ENCODE measurements at places on chromosomes 6 and 20. TPM values are rescaled to one million over a fixed set of nuclear protein-coding genes. Genes with fewer than 3 reads are reported as not detected.

DNA sequence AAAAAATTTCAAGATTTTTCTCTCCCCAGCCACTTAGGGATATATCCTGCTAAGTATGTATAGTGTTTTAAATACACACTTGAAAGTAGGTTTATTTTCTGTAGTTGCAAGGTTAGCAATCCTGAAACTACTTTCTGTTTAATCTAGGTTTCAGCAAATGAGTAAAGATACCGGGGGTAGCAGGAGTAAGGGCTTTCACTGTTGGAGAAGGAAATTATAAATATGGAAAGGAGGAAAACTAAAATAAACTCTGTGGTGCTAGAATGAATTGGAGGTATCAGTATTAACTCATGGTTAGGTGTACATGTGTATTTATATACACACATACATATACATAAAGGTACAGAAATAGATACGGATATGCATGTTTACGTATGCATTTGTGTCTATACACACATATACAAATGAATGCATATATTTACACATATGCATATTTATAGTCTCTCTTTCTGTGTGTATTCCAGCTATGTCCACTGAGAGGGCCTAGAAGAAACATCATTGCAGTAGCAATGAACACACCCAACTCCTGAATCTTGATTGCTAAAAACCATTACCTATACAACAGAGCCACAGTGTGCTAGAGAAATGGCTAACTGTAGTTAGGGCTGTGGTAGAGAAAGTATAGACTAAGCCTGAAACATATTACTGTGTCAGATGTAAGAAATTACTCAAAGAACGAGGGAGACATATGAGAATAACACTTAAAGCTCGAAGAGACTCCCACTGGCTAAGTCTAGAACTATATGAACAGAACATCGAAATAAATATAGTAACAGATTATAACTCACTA lies 95.9 kb upstream of the EMILIN3 start:
- H3K36me3 ChIP-seq = 0 out of 2 replicates have a peak, but pooled peaks cover 3% of the 10 kb centered on the region
- H3K4me3 ChIP-seq = no peak overlapping the region
- no peak for DNase-seq
- no peak overlapping the region for H3K27ac ChIP-seq
- H3K4me1 ChIP-seq = no peaks in the 10 kb centered on the region

DNA sequence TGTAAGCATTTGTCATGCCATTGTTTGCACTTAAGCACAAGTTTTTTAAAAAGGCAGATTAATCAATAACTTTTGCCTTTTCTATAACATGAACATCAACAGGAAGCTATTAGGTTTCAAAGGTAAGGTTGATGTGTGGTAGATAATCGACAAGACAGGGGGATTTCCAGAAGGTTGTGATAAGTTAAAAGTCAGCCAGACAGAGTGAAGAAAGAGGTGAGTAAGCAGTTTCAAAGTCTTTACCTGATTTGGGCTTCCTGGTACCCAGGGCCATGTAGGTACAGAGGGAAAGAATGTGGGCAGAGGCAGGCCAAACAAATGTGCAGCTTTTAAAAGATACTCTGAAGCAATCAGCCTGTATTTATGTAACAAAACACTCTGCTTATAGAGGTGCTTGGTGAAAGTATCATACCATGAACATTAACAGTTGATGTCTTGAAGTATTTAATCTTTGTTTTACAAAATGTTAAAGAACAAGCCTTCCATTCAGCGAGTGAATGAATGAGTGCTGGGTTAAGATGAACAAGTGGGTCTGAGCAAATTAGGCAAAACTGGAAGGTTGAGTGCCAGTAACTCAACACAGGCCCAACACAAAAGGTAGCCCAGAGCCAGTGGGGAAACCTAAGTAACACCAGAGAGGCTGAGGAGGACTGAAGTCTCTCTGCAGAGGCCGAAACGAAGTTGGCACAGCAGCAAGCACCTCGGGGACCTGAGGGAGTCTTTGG lies 60.2 kb downstream of the LRRC1 start:
- no peak for DNase-seq
- no peak overlapping the region for H3K27ac ChIP-seq
- H3K27me3 ChIP-seq = no peaks in the 10 kb centered on the region
- peaks cover 9% of the 10 kb centered on the region for H3K4me1 ChIP-seq
- H3K4me3 ChIP-seq = no peak overlapping the region

GRCh38 chr6:13427801-13428582 lies 59.4 kb downstream of the GFOD1 start:
- H3K4me1 ChIP-seq = peaks cover 15% of the 10 kb centered on the region
- no peaks in the 10 kb centered on the region for H3K27me3 ChIP-seq
- no peaks in the 10 kb centered on the region for H3K36me3 ChIP-seq
- no peak overlapping the region for H3K27ac ChIP-seq
- no peak for DNase-seq

DNA sequence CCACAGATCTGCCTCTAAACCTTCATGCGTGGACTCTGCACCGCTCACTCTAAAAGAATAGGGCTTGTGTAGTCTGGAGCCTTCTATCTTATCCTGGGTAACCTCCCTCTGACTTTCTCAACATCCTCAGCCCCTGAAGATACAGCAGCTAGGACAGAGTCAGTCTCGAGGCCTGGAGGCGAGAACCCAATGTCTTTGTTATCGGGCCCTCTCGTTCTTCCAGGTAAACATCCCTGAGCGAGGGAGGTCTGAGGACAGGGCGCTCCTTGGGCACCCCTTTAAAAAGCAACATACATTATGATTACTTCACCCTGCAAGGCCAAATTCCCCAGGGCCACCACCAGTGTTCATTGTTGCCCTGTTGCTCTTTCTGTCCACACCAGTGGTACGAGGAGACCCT lies 110.8 kb upstream of the PRND start:
- H3K4me3 ChIP-seq = no peak overlapping the region
- no peak for DNase-seq
- H3K36me3 ChIP-seq = no peaks in the 10 kb centered on the region
- no peak overlapping the region for H3K27ac ChIP-seq
- no peaks in the 10 kb centered on the region for H3K27me3 ChIP-seq
- no peaks in the 10 kb centered on the region for H3K4me1 ChIP-seq

DNA sequence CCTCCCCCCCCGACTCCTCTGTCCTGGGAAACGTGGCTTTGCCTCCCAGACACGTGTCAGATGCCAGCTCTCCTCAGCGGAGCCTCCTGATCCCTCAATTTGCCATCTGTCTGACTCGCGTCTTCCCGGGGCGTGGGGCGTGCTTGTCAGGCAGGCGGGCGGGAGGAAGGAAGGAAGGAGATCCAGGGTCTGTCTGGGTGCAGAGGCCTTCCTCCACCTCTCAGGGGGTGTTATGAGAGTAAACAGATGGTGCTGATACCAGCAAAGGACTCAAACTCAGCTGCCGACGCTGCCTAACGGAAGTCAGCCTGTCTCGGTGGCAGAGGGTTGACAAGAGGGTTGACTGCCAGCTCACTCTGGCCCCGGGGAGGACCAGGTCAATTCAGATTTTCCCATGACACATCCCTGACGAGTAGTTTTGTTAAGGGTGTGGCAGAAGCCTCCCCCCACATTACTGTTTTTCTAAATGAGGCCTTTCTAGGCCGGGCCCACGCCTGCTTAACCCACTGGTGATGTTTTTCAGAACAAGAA lies 17.0 kb downstream of the UQCC2 start:
- no peak overlapping the region for H3K27ac ChIP-seq
- H3K27me3 ChIP-seq = no peaks in the 10 kb centered on the region
- H3K4me3 ChIP-seq = no peak overlapping the region
- peaks cover 50% of the 10 kb centered on the region for H3K36me3 ChIP-seq

DNA sequence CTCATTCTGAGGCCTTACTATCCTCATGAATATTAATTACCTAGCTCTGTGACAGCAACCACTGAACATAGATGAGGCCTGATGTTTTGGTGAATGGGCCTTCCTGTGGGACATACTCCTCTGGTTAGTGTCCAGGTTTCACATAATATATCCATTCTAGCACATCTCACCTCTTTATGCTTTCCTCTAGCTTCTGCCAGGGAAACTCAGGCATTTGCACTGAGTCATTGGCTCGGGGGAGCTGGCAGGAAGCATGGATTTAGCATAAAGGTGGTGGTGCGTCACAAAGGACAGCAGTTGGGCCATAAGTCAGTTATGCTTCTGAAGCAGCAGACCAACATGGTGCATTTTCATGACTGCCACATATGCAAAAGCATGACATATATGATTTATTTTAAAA lies 37.5 kb upstream of the TMEM170B start:
- no peak overlapping the region for H3K4me3 ChIP-seq
- DNase-seq = no peak
- H3K27ac ChIP-seq = no peak overlapping the region
- H3K4me1 ChIP-seq = peaks cover 4% of the 10 kb centered on the region

- no peak overlapping the region for H3K4me3 ChIP-seq
- H3K36me3 ChIP-seq = no peaks in the 10 kb centered on the region
- H3K27ac ChIP-seq = no peak overlapping the region
- H3K4me1 ChIP-seq = no peaks in the 10 kb centered on the region
- no peak for DNase-seq
These were observed 50.8 kb upstream of the LY86 start for GRCh38 chr6:6537488-6538260.

DNA sequence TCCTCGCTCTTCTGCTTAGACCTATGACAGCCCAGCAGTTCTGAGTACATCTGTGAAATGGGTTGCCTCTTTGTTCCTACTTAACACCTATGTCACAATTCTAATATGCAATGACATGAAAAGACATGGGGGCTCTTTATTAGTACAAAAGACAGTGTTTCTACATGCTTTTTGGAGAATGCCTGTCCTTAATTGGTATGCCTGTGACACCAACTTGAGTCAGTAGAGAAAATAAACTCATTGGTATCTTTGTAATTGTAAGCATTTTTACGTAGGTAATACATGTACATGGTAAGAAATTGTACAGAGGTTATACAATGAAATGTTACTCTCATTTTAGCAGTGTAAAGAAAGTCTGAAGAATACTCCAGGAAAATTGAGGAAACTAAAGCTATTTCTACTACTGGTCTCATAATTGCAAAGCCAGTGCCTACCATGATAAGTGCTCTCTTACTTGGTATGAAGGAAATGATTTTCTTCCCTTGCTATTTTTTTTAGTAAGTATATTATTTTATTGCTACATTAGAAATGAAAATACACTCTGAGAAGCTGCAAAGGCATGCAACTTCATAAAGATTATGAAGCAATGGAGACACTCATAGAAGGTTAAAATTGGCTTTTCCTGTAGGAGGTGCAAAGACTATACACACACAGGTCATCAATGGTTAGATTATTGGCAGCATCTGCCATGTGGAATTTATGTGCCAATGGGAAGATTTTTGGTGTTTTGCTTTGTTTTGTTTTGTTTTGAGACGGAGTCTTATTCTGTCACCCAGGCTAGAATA lies 4.9 kb upstream of the EEF1A1 start:
- no peak overlapping the region for H3K27ac ChIP-seq
- H3K36me3 ChIP-seq = no peaks in the 10 kb centered on the region
- no peaks in the 10 kb centered on the region for H3K27me3 ChIP-seq
- H3K4me1 ChIP-seq = peaks cover 6% of the 10 kb centered on the region
- H3K4me3 ChIP-seq = no peak overlapping the region
- DNase-seq = no peak

- DNase-seq = no peak
- no peak overlapping the region for H3K4me3 ChIP-seq
- H3K4me1 ChIP-seq = no peaks in the 10 kb centered on the region
- no peaks in the 10 kb centered on the region for H3K36me3 ChIP-seq
These were observed 152.4 kb downstream of the THBS2 start for GRCh38 chr6:169101036-169101805.

- H3K36me3 ChIP-seq = 0 out of 2 replicates have a peak, but pooled peaks cover 3% of the 10 kb centered on the region
- H3K4me3 ChIP-seq = no peak overlapping the region
- no peak overlapping the region for H3K27ac ChIP-seq
These were observed 4.8 kb downstream of the FBXO30 start for GRCh38 chr6:145809785-145810184.

DNA sequence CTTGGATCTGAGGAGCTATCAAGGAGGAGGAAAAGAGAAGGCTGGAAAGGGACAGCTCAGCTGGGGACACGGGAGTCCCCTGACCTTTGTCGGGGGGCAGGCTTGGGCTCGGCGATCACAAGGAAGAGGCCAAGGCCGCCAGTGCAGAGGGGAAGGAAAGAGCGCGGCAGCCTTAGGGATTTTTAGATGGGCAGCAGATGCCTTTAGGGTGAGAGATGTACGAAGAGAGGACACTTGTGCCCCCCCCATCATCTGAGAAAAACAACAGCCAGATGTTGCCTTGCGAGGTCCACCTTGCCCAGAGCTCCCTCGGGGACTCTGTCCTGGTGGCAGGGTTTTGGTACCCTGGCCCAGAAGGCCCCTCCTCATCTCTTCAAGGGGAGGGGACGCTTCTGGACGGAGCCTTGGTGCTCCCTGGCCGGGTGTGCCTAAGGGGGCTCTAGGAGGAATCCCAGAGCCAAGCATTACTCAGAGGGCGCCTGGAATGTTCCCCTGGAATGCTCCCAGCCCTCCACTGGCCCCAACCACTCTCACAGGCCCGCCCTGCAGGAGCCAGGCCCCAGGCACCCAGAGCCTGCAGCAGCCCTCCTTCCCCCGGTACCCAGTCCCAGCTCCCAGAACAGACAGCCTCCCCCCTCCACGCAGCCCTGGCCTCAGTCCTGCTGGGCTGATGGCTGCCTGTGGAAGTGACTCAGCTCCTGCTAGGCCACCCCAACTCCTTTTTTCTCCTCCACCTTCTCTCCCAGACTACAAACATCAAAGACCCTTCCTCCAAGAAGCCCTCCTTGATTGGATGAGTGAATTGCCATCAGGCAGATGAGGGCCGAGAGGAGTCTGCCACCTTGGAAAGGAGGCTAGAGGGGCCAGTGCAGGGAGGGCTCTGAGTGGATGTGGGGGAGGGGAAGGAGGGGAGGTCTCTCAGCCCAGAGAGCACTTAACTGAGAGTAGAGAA lies 1.8 kb downstream of the ADAM33 start:
- no peak for DNase-seq
- H3K27me3 ChIP-seq = peaks cover 13% of the 10 kb centered on the region
- no peaks in the 10 kb centered on the region for H3K36me3 ChIP-seq

GRCh38 chr20:50735813-50736212 lies 4.4 kb downstream of the PARD6B start:
- DNase-seq = no peak
- no peaks in the 10 kb centered on the region for H3K27me3 ChIP-seq
- H3K4me1 ChIP-seq = peaks cover 4% of the 10 kb centered on the region
- H3K4me3 ChIP-seq = no peak overlapping the region
- H3K27ac ChIP-seq = no peak overlapping the region
- H3K36me3 ChIP-seq = no peaks in the 10 kb centered on the region

DNA sequence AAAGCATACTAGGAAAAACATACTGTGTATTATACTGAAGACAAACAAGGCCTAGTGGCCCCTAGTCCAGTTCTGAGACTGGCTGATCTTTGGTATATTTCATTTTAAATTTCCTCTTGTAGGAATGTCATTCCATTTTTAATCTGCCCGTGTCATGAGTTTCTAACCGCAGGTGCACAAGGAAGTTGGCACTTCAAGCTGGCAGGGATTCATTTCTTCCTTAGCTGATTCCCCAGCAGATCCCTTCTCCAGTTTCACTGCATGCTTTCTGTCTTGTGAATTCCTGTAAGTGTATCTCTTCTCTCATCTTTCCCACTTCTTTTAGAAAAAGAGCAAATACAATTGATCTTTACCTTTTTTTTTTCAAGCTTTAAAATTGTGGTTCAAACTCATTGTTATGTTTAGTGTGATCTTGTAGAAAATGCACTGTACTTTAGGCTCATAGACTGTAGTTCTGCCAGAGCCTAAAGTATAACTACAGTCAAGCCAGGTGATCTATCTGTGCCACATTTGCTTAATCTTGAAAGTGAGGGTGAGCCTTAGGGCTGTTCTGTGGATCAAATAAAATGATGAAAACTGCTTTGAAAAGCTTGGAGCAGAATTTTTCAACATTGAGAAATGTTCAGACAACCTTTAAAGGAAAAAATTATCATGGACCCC lies 37.0 kb downstream of the RNF217 start:
- no peak for DNase-seq
- H3K4me3 ChIP-seq = no peak overlapping the region
- H3K36me3 ChIP-seq = no peaks in the 10 kb centered on the region
- H3K27me3 ChIP-seq = no peaks in the 10 kb centered on the region
- H3K27ac ChIP-seq = no peak overlapping the region

MEP1A gene
- polyA plus RNA-seq = 0.06 TPM

GSTA2 gene
- polyA plus RNA-seq = 0.05 TPM

KHDC1 gene
- 9.4 TPM for polyA plus RNA-seq

NHLRC1 gene
- polyA plus RNA-seq = 0.57 TPM

BPIFA2 gene
- polyA plus RNA-seq = not detected

All from H1 (cell line).